Suppressor macrophage treated with lipopolysaccharide for 4 hours (primary cell): ENCODE measurements at places on chromosomes 12 and 14.

DNA sequence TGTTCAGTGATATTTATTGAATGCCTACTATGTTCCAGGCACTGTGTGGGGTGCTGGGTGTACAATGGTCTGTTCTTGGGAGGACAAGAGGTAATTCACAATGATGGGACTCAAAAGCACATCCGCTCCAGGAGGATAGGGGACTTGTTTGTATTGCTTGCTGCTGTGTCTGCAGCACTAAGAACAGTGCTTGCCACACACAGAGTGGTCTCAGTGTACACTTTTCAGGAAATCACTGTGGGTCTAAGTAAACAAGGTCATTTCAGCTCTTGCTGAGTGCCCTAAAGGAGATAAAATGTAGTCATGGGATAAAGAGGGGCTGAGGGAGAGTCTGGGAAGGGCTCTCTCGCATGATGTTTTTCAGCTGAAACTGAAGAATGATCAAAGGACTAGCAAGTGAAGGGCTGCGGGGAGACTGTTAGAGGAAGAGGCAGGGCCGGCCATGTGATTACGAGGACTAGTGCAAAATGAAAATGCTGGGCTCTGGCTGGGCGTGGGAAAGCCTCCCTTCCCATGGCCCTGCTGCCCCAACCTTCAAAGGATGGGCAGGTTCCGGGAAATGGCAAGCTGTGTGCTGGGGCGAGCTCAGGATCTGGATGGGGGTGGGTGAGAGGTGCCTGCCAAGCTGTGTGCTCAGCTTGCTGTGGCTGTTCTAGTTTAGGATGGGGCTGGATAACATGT is 39.1 kb downstream of the ADCK1 start:
- no peak for DNase-seq

DNA sequence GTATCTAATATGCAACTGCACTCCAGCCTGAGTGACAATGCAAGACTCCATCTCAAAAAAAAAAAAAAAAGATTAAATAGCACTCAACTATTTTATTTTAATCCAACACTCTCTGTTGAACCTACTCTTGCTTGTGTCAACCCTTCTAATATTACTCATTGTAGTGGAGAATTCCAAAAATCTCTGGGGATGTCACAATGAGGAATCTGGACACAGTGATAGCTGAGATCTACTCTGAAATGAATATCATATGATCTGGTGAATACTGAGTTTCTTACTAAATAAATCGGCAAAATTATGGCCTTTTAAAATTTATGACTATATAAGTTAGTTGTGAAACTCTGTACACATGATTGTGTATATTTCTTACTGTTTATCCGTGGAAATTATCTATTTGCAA is 418.2 kb downstream of the BCAT1 start:
- no peak for DNase-seq

- DNase-seq, result peak; percentile 73
Observed at GRCh38 chr14:59699442-59699841, 122.8 kb upstream of the CCDC175 start.

DNA sequence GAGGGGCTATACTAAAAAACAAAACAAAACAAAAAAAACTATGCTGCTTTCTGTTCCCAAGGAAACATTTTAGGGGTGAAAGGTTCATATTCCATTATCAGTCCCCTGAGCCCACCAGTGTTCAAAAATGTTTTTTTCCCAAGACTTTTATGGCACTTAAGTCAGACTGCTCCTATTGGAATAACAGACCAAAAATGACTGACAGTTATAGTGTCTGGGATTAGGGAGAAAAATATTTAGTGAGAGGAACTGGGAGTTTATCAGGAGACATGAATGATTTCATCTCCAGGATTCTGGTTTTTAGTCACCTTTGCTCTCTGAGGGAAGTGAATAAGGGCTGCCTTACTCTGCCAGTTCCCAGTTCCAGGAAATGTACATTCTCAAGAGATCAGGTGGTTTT is 68.0 kb downstream of the PDE3A start:
- no peak for DNase-seq

DNA sequence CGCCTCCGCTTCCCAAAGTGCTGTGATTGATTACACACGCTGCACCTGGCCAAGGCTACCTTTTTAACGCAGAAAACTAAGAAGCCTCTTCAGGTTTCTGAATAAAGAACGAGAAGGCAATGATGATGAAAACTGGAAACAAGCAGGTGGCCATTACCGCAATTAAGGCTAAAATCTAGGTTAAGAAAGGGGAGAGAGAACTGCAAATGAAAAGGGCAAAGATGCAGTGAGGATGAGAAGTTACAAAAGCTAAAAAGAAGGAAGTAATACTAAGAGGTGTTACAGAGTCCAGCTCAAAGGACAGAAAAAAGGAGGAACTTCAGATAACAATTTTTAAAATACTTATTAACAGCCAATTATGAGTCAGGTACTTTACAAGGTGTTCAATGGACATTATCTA is 79.7 kb downstream of the DUSP16 start:
- DNase-seq, result no peak

DNA sequence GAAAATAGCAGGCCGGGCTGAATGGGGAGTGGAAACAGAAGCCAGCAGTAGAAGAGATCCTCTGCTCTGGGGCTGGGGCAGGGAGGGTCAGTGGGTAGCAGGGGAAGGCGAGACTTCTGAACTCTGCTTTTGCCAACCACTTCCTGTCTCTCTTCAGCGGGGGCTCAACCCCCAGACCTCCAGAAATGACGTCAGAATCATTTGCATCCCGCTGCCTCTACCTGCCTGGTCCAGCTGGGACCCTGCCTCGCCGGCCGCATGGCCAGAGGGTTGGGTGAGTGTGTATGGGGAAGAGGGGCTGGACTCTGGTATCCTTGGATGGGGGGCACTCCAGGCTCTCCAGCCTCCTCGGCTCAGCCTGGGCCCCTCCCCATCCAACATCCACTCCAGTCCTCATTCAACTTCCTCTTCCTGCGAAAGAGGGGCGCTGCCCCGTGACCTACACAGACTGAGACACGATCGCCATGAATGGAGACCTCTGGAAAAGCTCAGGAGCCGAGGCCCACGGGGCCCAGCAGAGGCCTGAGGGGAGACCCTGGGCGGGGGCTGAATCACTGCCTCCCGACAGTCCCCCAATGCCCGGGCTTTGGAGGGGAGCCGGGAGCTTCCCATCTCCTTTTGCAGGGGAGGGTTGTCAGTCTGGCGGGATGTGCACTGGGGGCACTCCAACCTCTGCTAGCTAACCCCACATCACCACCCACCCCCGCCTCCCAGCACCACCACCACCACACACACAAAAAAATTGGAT is 458 bp upstream of the HOXC4 start:
- DNase-seq, result no peak

DNA sequence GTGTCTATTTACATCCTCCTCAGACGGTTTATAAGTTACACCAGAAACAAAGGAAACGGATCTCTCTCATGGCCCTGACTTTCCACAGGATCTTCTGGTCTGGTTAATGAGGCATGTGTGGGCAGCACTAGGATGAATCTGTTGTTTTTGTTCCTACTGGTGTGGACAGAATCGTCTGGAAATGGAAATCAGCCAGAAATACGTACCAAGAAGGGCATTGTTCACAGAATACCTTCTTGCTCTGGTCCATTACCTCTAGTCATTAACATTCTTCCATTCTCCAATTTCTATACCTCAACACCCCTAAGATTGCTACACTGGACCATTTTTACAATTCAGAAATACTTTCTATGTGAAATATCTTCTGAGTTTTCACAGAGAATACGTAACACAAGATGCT is 86.0 kb downstream of the TPH2 start:
- DNase-seq, result no peak

DNA sequence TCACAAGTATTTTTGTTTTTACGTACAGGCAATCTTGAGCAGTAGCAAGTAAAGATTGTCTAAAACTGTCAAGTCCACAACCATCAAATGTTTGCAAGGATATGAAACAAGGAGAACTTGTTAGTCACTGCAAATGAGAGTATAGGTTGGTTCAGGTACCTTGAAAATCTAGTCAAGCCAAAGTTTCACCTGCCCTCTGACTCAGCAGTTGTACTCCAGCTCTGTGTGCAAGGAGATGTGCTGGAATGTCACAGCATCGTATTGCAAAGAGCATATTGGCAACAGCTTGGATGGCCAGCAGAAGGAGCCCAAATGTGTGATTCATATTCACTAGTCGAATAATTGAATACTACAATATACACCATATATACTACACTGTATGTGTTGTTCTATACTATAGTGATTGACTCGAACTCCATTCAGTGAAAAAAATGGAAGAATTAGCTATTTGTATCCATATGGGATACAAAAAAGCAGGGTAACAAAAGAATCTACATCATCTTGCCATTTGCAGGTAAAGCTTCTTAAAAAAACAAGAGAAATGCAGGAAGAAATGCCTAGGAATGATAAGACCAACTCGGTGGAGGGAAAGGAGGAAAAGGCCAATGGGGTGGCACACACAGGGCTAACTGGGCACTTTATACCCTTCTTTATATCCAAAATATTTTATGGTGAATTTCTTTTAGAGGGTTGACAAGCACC is 44.0 kb downstream of the EID3 start:
- no peak for DNase-seq

DNA sequence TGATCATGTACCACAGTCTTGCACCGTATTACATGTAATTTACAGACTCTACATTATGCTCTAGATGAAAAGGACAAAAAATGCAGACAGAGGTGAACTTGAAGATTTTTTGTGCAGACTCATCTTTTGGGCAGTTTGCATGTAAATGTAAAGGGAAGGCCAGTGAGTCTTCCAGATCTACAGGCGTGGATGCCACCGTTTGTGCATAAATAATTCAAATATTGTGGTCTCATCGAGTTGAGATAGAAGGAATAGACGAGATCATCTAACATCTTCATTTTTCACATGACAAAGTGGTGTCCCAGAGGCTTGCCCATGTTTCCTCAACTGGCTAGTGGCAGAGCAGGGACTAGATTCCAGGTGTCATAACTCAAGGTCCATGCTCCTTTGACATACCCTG is 125.2 kb downstream of the ALX1 start:
- DNase-seq, result no peak

GRCh38 chr12:77629141-77629540 is 201.6 kb upstream of the NAV3 start:
- DNase-seq, result no peak

- DNase-seq, result peak; percentile 69
Observed at GRCh38 chr12:102182635-102183034, 15.0 kb downstream of the PMCH start.

DNA sequence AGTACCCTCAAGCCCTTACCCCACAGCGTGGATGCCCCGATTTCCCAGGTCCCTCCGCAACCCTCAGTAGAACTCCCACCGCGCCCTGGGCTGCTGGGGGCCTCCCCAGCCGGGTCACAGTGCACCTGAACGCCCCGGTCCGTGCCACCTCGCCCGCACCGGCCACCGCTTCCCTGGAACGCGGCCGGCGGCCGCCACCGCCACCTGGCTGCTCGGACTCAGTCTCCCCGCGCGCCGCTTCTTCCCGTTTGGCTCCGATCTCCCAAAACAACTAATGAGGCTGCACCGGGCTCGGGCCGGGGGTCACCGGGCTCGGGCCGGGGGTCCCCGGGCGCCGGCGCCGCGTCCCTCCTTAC is 1.0 kb downstream of the ITPK1 start:
- DNase-seq, result no peak

- no peak for DNase-seq
Observed at GRCh38 chr12:44889926-44890325, 13.8 kb upstream of the NELL2 start.

GRCh38 chr12:121577443-121578180 is 3.2 kb downstream of the KDM2B start:
- DNase-seq, result no peak

DNA sequence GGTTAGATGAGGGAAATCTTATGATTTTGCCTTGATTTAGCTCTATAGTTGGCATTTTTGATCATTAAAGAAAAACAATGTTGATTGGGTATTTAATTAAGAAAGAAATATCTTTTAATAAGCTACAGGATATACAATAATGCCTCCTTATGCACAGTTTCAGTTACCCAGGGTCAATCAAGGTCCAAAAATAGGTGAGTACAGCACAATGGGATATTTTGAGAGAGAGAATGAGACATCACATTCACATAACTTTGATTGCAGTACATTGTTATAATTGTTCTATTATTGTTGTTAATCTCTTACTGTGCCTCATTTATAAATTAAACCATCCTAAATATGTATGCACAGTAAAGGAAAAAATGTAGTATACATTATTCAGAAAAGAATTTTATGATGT is 102.2 kb downstream of the MYF5 start:
- no peak for DNase-seq

GRCh38 chr14:30957813-30958370 is 67.6 kb upstream of the AP4S1 start:
- no peak for DNase-seq

- DNase-seq, result no peak
Observed at GRCh38 chr14:54985156-54985555, 41.7 kb downstream of the WDHD1 start.

GRCh38 chr12:124004233-124004875 is 31.3 kb downstream of the ZNF664 start:
- no peak for DNase-seq

GRCh38 chr14:91614187-91614586 is 104.1 kb upstream of the PPP4R3A start:
- no peak for DNase-seq
